ENCODE measurements at places on chromosomes 7 and 10.
A peak's percentile ranks its signal among the peaks of the same experiment; 100 is the strongest.

DNA sequence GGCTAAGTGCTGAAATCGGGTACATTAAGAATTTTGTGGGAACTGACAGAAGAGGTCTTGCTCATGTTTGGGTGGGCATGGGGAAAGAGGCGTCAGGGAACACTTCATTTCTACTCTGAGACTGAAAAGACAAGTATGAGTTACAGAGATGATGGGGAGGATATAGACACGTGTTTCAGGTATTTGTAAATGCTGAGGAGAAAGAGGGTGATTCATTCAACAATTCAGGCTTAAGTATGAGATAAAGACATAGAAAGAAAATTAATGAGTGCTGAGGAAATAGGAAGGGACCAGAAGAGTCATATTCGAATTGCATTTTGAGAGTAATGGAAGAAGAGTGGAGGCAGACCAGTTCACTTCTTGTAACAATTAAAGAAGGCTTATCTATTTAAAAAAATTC is 143.6 kb downstream of the HBP1 start:
- DNase-seq, result no peak

GRCh38 chr7:28533267-28533666 is 120.9 kb downstream of the CREB5 start:
- DNase-seq, result no peak

DNA sequence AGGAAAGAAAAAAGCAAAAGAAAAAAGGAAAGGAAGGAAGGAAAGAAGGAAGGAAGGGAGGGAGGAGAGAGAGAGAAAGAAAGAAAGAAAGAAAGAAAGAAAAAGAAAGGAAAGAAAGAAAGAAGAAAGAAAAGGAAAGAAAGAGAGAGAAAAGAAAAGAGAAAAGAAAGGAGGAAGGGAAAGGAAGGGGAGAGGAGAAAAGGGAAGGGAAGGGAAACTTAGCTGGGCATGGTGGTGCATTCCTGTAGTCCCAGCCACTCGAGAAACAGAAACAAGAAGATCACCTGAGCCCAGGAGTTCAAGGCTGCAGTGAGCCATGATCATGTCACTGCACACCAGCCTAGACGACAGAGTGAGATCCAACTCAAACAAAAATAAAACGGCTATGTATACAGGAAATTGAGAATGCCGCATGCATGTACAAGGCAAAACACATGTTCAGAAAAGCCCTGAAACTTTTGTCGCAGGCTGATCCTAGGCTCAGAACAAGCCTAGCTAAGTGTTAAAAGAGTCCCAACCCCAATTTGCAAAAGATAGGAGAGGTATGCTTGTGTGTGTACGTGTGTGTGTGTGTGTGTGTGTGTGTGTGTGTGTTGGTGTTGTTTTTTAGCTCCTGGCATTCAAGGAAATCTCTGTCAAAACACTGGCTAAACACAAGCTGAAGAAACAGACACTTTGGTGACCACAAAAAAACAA is 6.6 kb upstream of the NPC1L1 start:
- DNase-seq, result no peak

DNA sequence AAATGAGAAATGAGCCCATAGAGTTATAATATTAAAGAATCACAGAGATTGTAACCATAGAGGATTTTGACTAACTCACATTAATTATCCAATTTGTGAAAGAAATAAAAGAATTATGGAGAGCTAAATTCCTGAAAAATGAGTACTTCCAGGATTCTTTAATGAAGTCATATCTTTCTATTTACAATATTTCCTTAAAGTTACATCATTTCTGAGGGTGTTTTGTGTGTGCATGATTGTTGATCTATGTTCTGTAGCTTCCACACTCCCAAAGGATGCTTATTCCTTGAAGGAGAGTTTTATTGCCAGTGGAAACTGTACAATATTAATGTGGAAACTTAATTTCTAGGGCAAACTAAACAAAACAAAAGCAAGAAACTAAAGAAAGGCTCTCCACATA is 299.6 kb downstream of the MDFIC start:
- DNase-seq, result no peak

DNA sequence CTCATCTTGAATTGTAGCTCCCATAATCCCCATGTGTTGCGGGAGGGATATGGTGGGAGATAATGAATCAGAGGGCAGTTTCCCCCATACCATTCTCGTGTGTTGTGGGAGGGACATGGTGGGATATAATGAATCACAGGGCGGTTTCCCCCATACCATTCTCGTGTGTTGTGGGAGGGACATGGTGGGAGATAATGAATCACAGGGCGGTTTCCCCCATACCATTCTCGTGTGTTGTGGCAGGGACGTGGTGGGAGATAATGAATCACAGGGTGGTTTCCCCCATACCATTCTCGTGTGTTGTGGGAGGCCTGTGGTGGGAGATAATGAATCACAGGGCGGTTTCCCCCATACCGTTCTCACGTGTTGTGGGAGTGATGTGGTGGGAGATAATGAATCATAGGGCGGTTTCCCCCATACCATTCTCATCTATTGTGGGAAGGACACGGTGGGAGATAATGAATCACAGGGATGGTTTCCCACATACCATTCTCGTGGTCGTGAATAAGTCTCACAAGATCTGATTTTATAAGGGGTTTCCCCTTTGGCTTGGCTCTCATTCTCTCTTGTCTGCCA is 271.0 kb downstream of the MAD1L1 start:
- DNase-seq, result peak; percentile 39

DNA sequence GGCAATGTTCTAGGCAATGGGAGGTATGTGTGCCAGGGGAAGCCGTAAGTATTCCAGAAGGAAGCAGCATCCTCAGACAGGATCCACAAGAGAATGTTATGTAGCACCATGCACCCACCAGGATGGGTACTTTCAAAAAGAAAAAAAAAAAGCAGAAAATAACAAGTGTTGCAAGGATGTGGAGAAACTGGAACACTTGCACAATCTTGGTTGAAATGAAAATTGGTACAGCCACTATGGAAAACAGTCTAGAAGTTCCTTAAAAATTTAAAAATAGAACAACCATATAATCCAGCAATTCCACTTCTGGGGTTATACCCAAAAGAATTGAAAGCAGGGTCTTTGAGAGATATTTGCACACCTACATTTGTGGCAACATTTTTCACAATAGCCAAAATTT is 20.2 kb downstream of the C10orf71 start:
- DNase-seq, result no peak

DNA sequence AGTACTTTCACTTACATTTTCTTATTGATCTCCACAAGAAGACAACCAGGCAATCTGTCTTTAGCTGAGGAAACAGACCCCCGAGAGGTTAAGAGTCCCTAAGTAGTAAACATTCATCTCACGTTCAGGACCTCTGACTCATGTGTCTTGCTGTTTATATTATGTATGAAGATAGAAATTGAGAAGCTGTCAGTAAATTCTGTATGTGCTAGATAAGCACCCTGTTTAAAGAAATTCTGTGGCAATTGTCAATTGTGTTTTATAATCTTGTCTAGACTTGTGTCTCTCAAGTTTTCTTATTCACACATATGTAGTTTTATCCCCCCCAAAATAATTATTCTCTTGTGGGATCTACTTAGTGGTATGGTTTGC is 14.5 kb downstream of the ADK start:
- DNase-seq, result no peak

DNA sequence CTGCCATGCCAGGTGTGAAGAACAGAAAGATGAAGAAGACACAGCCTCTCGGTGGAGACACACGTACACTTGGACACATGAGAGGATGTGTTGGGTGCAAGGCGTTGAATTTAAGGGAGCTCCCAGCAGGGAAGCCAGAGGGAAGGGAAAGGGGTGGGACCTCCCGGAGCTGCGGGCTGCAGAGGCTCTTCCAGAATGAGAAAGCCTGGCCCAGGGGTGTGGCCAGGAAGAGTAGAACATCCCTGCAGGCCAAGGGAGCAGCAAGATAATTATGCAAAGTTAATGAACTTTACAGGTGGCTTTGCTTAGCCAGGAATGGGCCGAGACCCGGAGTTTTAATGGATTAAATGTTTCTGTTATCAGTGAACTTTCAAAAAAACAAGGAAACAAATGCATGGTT is 270.3 kb downstream of the KLF6 start:
- no peak for DNase-seq

GRCh38 chr7:14191686-14192098 is 202.2 kb upstream of the ETV1 start:
- DNase-seq, result no peak

DNA sequence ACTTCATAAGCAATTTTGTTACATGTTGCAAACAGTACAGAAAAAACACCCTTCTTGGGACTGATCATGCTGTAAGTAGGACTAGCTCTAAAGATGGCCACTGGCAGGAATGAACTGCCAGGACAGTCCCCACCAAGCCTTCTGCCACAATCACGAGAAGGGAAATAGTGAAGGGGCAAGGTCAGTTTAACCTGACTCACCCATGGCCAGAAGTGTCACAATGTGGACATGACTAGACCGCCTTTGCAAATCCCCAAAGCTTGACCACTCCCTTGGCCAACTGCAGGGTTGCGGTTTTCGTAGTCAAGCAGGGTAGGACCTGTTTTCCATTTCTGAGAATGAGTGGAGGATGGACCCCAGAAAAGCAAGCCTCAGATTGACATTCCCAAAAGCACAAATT is 19.4 kb upstream of the FRAT2 start:
- no peak for DNase-seq

GRCh38 chr7:47411281-47411869 is 170.5 kb downstream of the TNS3 start:
- DNase-seq, result no peak

GRCh38 chr10:63240807-63241206 is 107.7 kb downstream of the NRBF2 start:
- no peak for DNase-seq

GRCh38 chr10:13891128-13892000 is 304.6 kb downstream of the PRPF18 start:
- DNase-seq, result no peak

GRCh38 chr7:38054199-38054598 is 123.8 kb upstream of the STARD3NL start:
- DNase-seq, result no peak

DNA sequence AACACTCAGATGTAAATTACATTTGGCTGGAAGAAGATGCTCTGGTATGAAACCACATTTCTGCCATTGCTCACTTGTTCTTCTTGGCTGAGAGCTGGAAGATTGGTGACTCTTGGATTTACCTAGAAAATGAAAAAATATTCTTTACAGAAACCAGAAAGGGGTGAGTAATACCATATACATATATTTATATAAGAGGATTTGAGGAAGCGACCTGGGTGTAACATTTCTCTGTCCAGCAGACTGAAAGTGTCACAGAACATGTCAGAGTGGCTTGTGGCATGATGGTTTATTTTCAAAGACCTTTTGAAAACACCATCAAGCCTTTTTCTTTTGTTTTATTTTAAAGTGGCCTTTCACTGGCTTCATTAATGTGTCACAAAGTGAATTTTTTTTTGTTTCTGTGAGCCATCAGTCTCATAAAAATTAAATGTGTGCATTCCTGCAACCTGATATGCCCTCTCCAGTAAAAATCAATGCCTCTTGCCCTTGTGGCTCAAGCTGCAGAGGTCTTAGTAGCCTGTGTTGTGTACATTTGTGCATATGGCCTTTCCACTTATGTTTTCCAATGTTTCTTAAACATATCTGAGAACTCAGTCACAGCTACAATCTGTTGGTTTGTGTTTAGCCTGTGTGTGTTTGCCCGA is 23.5 kb downstream of the CREB5 start:
- no peak for DNase-seq

GRCh38 chr10:62985807-62986600 is 147.1 kb upstream of the NRBF2 start:
- no peak for DNase-seq

GRCh38 chr10:43692051-43692825 is 43.6 kb upstream of the ZNF32 start:
- DNase-seq, result no peak

GRCh38 chr10:121522831-121523230 is 75.4 kb downstream of the FGFR2 start:
- DNase-seq, result no peak

DNA sequence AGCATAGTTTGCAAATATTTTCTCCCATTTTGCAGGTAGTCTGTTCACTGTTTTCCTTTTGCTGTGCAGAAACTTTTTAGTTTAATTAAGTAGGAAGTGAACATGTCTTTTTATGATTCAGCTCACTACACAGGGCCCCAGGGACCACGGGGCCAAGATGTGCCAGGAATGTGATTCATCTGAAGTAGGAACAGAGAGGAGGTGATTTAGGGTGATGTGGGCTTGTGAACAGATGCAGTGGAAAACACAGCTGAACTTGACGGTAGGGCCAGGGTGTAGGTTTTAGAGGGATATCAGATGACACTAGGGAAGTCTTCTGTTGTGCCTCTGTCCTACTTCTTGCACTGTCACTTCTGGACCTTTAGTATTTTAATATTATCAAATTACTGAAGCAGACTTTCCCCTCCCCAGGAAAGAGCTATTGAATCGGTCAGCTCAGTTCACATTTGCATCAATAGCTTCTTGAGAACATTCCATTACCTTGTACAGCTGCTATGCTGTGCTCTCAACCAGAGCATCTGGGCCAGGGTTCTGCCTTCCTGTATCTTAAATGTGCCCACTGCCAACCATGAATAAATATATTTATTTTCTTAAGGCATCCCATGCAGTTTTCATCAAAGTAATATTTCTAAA is 96.9 kb downstream of the OSBPL3 start:
- peak; percentile 53 for DNase-seq

DNA sequence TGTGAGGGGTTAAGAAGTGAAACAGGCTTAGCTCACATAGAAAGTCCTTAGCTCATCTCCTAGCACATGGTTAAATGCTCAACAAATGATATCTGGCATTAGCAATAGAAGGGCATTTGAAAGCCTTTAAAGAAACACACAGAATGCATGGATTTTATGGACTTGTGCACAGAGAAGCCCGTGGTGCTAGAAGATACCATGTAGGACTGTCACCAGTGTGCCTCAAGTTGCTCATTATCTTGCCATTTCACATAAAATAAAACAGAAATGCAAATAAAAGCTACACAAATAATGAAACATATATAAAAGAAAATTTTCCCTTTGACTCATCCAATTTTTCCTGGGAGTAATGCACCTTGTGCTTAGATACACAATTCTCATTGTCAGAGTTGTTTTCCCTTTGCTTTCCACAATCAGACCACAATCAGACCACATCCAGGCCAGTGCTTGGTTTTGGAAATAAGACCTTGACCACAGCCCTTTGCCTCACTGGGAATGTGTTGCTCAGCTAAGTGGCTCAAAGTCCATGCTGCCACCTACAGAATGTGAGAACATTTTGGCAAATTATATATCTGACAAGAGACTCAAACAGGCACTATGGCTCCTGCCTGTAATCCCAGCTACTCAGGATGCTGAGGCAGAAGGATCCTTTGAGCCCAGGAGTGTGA is 9.5 kb upstream of the WDR11 start:
- peak; percentile 13 for DNase-seq

GRCh38 chr10:47278152-47278473 is 21.9 kb upstream of the GDF10 start:
- DNase-seq, result no peak

- no peak for DNase-seq
Measured at GRCh38 chr7:23405240-23405618, 65.1 kb downstream of the IGF2BP3 start.

- DNase-seq, result no peak
Measured at GRCh38 chr7:101690061-101690460, 61.0 kb upstream of the MYL10 start.
